ENCODE measurements at places on chromosomes 4 and X.

DNA sequence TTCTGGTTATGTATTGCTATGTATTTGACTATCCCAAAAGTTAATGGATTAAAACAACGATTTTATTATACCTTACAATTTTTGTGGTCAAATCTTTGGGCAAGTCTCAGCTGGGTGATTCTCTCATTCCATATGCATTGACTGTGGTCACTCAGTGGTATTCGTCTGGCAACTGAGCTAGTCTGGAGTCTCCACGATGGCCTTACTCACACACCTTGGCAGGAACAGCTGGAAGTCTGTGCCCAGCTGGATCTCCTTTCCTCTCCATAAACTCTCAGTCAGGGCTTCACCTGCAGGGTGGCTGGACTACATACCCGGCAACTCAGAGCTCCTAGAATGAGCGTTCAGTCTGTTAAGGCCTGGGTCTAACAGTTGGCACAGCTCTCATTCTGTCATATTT lies 141.1 kb upstream of the WDFY3 start:
- DNase-seq: no peak

GRCh38 chr4:54976031-54976430 lies 149.4 kb downstream of the KDR start:
- no peak for DNase-seq

- no peak for DNase-seq
Observed at GRCh38 chrX:45628041-45628440, 427.4 kb upstream of the DIPK2B start.

GRCh38 chrX:126701380-126701779 lies 118.1 kb upstream of the PRR32 start:
- DNase-seq: no peak

DNA sequence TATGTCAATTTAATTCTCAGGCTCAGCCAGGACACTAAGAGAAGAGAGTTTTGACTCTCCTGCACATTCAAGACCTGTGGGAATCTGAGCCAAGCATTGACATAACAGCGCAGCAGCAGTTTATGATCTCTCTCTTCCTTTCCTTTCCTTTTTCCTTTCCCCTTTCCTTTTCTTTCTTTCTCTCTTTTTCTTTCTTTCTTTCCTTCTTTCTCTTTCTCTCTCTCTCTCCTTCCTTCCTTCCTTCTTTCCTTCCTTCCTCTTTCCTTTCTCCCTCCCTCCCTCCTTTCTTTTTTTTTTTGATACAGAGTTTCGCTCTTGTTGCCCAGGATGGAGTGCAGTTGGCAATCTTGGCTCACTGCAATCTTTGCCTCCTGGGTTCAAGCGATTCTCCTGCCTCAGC lies 21.6 kb downstream of the SAT1 start:
- DNase-seq: no peak

DNA sequence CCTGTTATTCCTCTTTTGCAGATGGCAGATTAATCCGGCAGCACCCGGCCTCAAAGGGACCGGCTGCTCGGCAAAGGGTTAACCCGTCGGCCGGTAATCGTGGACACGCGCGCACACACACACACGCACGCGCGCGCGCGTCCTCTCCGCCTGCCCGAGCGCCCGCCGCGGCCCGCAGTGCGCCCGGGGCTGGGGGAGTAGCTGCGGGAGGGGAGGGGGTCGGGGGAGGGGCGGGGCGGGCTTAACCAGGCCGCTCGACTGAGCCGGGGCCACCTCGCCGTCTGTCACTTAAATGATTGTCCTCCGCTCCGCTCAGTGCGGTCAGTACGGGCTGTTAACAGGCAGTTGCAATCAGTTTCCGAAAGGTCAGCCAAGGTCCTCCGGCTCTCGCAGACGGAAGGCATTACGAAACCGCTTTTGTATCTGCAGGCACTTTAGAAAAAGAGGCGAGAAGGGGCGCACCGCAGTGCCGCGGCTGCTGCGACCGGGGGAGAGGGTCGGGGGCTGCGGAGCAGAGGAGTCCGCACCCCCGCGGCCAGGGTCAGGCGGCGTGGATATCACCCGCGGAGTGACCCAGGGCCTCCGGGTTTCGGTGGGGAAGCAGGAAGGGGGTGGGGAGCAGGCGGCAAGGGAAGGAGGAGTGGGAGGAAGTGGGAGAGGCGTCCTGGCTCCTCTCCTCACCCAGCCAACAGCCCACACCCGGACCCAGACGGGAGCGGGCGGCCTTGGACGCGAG lies 57.3 kb upstream of the BCOR start:
- peak; percentile 78 for DNase-seq

DNA sequence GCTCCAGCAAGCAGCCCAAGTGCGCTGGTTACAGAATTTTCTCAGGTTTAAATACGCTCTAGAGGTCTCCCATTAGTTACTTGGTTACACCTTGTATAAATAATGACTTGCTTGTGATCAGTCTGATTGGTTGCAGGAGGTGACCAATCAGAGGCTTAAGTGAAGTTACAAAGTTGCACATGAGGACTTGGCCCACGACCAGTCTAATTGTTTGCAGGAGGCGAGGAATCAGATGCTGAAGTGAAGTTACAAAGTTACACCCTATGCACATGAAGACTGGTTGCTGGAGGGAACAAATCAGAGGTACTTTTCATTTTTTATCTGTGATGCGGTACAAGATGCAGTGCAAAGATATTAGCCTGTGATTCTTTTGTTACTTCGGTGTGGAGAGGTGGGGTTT lies 80.7 kb downstream of the UBE2NL start:
- DNase-seq: no peak

DNA sequence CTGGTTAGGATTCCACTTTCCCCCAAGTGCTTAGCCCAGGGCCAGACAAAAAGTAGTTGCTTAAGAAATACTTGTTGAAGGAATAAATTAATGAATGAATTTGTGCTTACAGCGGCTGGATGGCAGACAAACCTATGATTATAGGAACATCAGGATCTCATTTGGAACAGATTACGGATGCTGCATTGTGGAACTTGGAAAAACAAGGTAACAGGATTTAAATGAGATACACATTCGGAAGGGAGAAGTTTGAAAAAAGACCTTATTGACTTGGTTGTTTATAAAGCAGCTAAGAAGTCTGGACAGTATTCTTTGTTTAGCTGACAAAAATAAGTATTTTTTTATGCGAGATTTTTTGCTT lies 572 bp downstream of the EXOSC9 start:
- DNase-seq: no peak

GRCh38 chr4:143302536-143302935 lies 34.1 kb upstream of the GAB1 start:
- no peak for DNase-seq

GRCh38 chr4:122107680-122108079 lies 44.5 kb upstream of the BLTP1 start:
- DNase-seq: no peak

Data from 8988T (cell line).